ENCODE measurements at places on chromosomes 16 and 17.

GRCh38 chr16:27481282-27481934, 68.3 kb downstream of the GTF3C1 start:
- no peak for DNase-seq

DNA sequence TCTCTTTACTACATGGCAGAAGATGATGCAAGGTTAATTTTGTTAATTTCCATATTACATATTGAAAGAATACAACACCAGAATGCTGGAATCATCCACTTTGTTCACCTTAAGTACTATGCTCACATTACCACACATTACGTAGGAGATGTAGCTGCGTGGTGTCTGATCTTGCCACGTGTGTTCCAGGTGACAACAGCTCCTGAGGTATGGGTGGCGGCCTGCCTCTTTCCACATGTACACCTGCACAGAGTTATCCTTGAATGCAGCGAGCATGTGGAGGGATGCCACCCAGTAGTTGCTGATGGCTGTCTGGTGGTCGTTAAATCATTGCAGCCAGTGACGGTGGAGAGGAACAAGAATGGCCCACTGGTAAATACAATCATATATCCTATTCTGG, 740.5 kb upstream of the EEF2KMT start:
- no peak for DNase-seq

GRCh38 chr17:31820691-31821435, 38.2 kb downstream of the COPRS start:
- DNase-seq = no peak

GRCh38 chr16:7404217-7404616, 71.6 kb downstream of the RBFOX1 start:
- no peak for DNase-seq

DNA sequence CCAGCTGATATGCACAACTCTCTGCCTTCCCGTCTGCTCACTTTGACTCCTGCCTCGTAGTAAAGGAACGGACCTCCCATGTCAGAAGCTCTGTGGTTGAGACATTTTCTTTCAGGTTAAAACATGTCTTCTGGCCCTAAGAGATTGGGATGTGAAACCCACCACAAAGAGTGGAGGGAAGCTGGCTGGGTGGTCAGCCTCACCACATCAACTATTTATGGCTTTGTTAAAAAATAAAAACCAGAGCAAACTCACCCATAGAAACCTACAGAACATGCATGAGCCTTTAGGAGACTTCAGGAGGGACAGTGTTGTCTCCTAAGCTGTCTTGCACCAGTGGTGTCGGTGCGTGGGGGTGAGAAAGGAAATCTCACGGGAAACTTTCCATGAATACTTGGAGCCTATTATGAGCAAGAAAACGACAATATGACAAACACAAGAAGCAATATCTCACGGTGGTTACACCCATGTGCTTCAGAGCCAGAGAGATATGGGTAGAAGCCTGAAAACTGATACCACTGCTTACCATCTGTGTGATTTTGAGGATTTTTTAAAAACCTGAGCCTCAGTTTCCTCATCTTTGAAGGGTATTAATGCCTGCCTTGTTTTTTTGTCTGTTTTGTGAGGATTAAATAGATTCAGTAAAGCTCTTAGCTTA, 61.7 kb upstream of the XYLT1 start:
- DNase-seq = no peak

DNA sequence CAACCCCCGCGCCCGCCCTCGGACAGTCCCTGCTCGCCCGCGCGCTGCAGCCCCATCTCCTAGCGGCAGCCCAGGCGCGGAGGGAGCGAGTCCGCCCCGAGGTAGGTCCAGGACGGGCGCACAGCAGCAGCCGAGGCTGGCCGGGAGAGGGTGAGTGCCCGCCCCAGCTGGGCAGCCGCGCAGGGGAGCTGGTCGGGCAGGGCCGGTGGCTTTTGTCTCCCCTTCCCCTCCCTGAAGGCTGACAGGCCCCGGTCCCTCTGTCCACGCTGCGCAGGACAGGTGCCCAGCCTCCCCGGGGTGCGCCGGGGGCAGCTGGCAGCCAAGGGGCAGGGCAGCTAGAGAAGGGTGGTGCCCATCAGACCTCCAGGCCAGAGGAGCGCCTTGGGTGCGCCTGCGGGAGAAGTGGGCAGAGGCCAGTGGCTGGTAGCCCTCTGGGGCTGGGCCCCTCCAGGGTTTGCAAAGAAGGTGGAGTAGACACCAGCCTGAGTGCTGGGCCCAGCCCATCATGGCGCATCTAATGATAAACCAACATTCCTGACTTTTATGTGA, 278 bp downstream of the ITGB4 start:
- no peak for DNase-seq

- DNase-seq = no peak
Measured at GRCh38 chr17:29150161-29150560, 30.0 kb downstream of the MYO18A start.

DNA sequence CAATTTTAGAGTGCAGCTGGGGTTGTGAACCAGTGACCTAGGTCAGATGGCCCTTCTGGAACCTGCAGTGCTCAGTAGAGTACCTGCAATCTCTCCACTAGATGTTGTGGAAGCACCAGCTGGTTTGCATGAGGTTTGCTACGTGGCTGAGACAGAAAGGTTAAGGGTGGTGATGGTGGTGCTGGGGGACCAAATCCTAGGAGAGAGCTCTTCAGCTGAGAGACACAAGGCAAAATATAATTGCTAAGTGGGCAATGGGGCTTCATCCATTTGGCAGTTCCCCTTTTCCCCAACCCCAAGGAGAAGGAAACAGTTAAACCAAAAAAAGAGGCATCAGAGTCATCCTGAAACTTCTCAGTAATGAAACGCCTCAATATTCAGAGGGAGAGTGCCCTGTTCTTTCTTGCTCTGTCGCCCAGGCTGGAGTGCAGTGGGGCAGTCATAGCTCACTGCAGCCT, 13.9 kb downstream of the ITPRIPL2 start:
- no peak for DNase-seq

GRCh38 chr16:78102865-78103264, 3.4 kb downstream of the WWOX start:
- DNase-seq = no peak

- DNase-seq = no peak
Measured at GRCh38 chr16:51755577-51756355, 604.7 kb upstream of the SALL1 start.

GRCh38 chr17:1273492-1274244, 3.4 kb downstream of the BHLHA9 start:
- DNase-seq = no peak

- DNase-seq = no peak
Measured at GRCh38 chr17:52026075-52026474, 132.4 kb downstream of the CA10 start.

DNA sequence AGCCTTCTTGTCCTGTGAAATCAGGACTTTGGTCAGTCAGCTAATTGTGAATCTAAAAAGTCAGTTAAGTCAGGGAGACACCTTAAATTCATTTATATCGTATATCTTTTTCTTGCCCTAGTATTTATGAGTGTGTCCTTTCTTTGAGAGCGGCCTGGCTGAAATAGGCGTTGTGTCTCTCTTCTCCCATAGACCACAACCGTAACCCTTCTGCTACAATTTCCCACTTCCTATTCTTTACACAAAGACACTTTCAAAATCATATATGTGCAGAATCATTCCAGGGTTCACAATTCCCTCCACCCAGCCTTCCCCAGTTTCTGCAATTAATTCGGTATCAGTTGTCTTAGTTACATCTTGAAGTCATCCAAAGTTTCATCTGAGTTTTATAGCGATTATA, 14.0 kb upstream of the COTL1 start:
- no peak for DNase-seq

GRCh38 chr16:66713076-66713475, 16.5 kb upstream of the CMTM4 start:
- DNase-seq = no peak

GRCh38 chr16:69443927-69444631, 19.7 kb downstream of the CYB5B start:
- no peak for DNase-seq

DNA sequence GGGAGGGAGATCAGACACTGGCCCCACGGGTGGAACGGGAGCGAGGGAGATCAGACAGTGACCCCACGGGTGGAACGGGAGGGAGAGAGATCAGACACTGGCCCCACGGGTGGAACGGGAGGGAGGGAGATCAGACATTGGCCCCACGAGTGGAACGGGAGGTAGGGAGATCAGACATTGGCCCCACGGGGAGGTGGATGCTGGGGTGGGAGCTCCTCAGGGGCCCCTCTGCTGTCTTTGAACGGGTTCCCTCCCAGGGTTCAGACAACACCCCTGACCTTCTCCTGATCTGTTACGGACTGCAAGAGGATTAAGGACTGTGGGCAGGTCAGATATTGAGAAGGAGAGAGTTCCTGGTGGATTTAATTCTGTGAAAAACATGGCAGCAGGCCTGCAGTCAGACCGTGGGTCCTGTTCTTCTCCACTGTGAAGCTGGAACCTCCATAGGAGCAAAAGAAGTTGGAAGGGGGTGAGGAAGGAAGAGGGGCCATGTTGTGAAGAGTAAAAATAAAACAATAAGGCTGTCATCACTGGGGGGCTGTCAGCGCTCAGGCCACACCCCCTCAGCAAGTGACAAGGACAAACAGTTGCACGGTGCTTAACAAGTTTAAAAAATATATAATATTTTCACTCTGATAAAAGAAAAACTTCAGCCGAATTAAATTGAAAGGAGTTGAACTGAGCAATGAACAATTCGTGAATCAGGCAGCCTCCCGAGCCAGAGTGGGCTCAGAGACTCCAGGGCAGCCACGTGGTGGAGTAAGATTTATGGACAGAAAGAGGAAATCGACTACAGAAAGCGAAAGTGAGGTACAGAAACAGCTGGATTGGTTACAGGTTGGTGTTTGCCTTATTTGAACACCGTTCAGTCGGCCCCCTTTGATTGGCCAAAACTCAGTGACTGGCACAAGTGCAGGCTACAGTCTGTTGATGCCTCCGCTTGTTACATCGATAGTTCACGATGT, 348.7 kb upstream of the TNRC6C start:
- DNase-seq = peak; percentile 40

DNA sequence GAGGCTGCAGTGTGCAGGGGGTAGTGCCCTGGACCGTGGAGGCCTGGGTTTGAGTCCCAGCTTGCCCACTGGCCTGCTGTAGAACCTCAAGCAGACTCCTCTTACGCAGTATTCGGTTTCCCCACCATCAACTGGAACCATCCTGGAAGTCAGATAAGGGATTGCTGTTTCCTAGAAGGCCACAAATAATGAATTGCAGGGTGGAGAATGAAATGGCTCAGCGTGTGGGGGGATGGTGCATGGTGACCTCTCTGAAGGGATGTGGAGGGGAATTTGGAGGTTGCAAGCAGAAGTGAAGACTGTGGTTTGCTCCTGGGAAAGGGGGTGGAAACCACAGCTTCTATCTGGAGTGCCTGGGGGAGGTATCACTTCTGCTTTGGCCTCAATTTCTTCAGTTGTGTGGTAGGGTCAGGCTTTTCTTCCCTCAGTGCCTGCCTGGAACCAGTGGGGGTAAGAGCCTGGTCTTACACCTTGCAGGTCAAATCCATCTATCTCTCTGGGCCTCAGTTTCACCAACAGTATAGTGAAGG, 1.7 kb downstream of the ADGRG5 start:
- no peak for DNase-seq
